ENCODE measurements at places on chromosomes 16 and 17. TPM values are rescaled to one million over a fixed set of nuclear protein-coding genes. Genes with fewer than 3 reads are reported as not detected.

GRCh38 chr17:79070266-79070880 is 4.3 kb upstream of the ENGASE start:
- no peak overlapping the region for H3K27ac ChIP-seq
- no peaks in the 10 kb centered on the region for H3K27me3 ChIP-seq

- no peak overlapping the region for H3K4me3 ChIP-seq
- H3K27ac ChIP-seq, result no peak overlapping the region
- DNase-seq, result no peak
- H3K4me1 ChIP-seq, result peaks cover 24% of the 10 kb centered on the region
- no peaks in the 10 kb centered on the region for H3K27me3 ChIP-seq
Measured at GRCh38 chr17:66625311-66625767, 209.6 kb upstream of the CACNG5 start.

- no peak for DNase-seq
- no peak overlapping the region for H3K4me3 ChIP-seq
- H3K27me3 ChIP-seq, result peaks cover 39% of the 10 kb centered on the region
- H3K27ac ChIP-seq, result no peak overlapping the region
- H3K36me3 ChIP-seq, result no peaks in the 10 kb centered on the region
Measured at GRCh38 chr17:48004983-48005382, 32.6 kb downstream of the COPZ2 start.

DNA sequence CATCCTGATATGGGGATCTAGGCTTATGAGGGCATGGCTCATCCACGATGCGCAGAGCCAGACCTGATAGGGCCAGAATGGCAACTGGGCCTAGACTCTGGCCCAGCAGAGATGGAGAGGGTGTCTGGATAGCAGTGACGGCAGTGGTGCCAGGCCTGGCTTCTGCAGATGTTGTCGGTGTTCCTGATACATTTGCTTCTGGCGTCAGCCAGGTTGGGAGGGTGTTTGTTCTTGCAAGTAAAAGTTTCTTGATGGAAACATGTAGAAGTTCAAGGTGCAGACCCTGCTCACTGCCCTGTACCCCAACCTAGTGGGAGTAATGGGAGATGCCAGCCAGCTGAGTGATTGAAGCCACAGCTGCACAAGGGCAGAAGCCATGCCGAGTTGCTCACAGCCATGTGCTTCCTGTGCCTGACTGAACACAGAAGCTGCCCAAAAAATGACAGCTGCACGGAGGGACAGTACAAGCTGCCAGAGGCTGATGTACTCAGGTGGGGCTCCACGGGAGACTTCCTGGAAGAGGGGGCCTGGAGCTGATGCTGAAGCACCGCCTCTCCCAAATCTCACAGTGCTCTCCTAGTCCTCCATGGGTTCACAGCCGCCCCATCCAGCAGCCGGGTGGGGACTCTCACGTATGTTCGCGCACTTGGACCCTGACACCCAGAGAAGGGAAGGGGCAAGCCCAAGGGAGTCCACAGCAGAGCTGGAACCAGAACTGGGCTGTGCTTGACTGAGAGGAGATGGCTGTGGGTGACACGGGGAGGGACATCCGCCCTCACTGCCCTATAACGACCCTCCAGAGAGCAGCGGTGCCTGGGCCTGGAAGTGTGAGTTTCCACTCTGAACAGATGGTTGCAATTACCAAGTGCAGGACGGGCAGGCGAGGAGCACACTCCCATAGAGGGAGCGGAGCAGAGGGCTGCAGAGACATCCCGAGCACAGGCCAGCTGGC is 78.7 kb downstream of the N4BP1 start:
- no peak for DNase-seq
- H3K36me3 ChIP-seq, result no peaks in the 10 kb centered on the region
- no peaks in the 10 kb centered on the region for H3K27me3 ChIP-seq
- peaks cover 14% of the 10 kb centered on the region for H3K4me1 ChIP-seq
- no peak overlapping the region for H3K27ac ChIP-seq

DNA sequence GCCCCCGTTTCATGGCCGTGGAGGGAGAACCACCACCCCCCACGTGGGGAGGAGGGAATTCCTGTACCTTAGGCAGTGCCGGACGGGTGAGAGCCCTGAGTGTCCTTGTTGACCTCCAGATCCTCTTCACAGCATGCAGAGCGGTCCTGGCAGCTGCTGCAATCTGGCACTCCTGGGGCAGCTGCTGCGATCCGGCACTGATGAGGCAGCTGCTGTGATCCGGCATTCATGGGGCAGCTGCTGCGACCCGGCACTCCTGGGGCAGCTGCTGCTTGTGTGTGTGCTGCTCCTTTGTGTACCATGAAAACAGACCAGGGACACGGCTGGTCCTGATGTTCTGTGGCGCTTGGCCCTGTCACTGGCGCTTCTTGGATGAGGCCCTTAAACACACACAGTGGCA is 12.8 kb downstream of the ZNF778 start:
- no peak overlapping the region for H3K4me3 ChIP-seq
- H3K27me3 ChIP-seq, result no peaks in the 10 kb centered on the region
- peaks cover under 1% of the 10 kb centered on the region for H3K4me1 ChIP-seq
- no peak overlapping the region for H3K27ac ChIP-seq
- DNase-seq, result no peak

DNA sequence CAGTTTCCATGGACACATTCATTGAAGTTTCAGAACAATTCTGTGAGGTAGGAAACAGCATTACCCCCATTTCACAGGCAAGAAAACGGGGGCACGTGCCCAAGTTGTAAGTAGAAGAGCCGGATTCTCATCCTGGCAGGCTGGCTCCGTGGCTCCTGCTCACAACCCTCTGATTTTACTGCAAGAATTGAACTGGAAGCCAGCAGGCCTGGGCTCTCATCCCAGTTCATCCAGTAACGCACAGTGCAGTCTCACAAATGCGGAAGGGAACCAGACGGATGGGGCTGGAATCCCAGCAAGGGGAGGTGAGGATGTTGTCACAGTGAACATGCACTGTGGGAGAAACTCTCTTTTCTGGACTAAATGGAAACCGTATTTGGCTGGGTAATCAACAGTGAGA is 40.7 kb upstream of the DOC2B start:
- no peaks in the 10 kb centered on the region for H3K4me1 ChIP-seq
- H3K27me3 ChIP-seq, result no peaks in the 10 kb centered on the region
- DNase-seq, result no peak
- no peaks in the 10 kb centered on the region for H3K36me3 ChIP-seq
- no peak overlapping the region for H3K27ac ChIP-seq

DNA sequence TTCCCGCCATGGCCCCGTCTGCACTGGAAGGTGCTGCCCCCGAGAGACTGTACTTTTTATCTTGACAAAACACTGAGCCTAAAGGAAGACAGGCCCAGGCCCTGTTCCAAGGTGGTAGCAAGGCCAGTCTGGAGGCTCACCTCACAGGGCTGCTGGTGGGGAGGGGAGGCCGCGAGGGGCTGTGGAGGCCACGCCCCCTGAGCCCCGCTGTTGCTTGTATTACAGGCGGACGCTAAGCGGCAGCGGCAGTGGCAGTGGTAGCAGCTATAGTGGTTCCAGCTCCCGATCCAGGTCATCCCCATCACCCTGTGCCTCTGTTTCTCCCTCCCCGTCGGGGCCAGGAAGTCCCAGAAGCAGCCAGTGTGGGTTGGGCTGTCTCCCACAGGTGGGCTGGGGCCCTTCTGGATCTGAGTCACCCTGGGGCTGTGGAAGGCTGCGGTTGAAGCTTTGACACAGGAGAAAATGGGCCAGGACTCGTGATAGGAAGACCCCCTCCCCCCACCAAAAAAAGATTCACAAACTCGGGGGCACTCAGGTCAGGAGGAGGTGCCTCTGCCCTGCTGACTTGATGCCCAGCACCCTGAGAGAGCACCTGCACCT is 13.3 kb upstream of the IL17C start:
- no peak overlapping the region for H3K4me3 ChIP-seq
- H3K4me1 ChIP-seq, result peaks cover 8% of the 10 kb centered on the region
- peak overlapping the region; percentile 42 for H3K27ac ChIP-seq
- DNase-seq, result peak; percentile 52
- no peaks in the 10 kb centered on the region for H3K27me3 ChIP-seq

GRCh38 chr17:69856946-69857345 is 218.1 kb upstream of the KCNJ16 start:
- no peaks in the 10 kb centered on the region for H3K27me3 ChIP-seq
- no peak overlapping the region for H3K4me3 ChIP-seq
- peaks cover 2% of the 10 kb centered on the region for H3K36me3 ChIP-seq
- H3K4me1 ChIP-seq, result no peaks in the 10 kb centered on the region
- no peak for DNase-seq
- no peak overlapping the region for H3K27ac ChIP-seq

- H3K27ac ChIP-seq, result no peak overlapping the region
- H3K27me3 ChIP-seq, result peaks cover 40% of the 10 kb centered on the region
- no peak for DNase-seq
- H3K36me3 ChIP-seq, result peaks cover 1% of the 10 kb centered on the region
- no peak overlapping the region for H3K4me3 ChIP-seq
Measured at GRCh38 chr17:61662741-61663140, 71.7 kb upstream of the NACA2 start.

DNA sequence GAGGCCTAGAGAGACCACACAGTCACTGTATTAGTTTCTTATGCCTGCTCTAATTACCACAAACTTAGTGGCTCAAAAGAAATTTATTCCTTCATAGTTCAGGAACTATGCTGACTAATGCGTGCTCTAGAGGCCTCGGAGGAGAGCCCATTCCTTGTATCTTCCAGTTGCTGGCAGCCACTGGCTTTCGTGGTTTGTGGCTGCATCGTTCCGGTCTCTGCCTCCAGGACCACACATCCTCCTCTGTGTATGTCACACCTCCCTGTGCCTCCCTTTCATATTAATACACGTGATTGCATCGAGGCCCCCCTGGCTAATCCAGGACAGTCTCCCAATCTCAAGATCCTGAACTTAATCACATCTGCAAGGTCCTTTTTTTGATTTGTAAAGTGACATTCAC is 16.9 kb upstream of the MYLK3 start:
- H3K4me3 ChIP-seq, result no peak overlapping the region
- H3K27ac ChIP-seq, result no peak overlapping the region
- H3K36me3 ChIP-seq, result no peaks in the 10 kb centered on the region
- DNase-seq, result no peak
- H3K27me3 ChIP-seq, result no peaks in the 10 kb centered on the region
- H3K4me1 ChIP-seq, result peaks cover 5% of the 10 kb centered on the region

ABCC11 gene
- total RNA-seq, result 0.17 TPM

XYLT1 gene
- 17.1 TPM for total RNA-seq

KDM6B gene
- 73.7 TPM for total RNA-seq

Measured in activated T-cell treated with anti-CD3 and anti-CD28 coated beads, Interleukin-2, amount 50 U/mL, for 72 hours (primary cell).